ENCODE measurements at places on chromosomes 7 and 10.
A peak's percentile ranks its signal among the peaks of the same experiment; 100 is the strongest.

GRCh38 chr7:34839645-34840044 is 181.6 kb downstream of the NPSR1 start:
- DNase-seq: no peak

DNA sequence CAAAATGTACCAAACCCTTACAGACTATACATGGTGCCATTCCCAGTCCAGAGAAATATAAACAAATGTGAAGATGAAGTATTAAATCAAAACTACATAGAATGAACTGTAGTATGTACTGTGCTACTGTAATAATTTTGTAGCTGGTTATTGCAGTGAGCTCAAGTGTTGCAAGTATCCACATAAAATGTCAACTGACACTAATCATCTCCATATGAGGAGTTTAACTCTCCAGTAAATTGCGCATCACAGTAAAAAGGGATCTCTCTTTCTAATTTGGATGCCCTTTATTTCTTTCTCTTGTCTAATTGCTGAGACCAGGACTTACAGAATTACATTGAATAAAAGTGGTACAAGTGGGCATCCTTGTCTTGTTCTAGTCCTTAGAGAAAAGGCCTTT is 165.5 kb downstream of the CPED1 start:
- DNase-seq: no peak

GRCh38 chr7:51315393-51316261 is 982 bp downstream of the COBL start:
- no peak for DNase-seq

- DNase-seq: peak; percentile 26
Measured at GRCh38 chr10:33132626-33133025, 174.6 kb upstream of the ITGB1 start.

DNA sequence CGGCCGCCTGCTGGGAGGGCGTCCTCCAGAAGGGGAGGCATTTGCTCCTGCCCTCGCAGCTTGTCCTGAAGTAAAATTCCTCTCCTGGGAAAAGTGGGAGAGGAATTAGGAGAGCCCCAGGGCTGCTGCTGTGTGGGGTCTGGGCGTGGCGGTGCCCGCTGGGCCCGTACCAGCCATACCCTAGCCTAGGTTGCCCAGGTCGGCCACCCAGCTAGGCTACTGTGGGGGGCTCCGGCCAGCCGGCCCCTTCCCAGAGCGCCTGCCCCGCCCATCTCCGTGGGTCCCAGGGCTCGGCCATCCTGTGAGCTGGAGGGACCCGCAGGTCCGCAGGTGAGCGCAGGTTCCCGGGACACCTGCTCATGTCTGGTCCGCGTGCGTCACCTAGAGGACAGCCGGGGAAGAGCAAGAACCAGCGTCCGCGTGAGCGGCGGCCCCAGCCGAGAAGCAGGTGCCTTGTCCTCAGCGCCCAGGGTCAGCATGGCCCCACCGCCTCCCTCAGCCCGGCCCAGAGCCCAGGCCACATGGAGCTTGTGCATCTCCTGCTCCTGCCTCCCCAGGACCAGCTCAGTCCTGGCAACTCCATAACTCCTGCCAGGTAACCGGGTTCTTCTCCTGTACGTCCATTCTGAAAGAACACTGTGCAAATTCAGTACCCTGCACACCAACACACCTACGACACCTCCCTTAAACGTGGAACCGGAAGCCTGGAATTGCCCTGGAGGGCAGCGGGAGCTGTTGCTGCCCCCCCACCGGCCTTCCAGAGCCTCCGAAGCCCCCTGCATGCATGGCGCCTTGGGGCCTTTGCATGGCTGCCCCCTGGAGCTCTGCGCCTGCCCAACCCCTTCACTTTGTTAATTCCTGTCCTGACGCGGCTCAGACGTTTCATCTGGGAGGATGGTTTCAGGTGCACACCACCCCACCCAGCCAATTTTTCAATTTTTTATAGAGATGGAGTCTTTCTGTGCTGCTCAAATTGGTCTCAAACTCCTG is 22.8 kb upstream of the FOXL3 start:
- DNase-seq: no peak

- no peak for DNase-seq
Measured at GRCh38 chr7:50293509-50294179, 10.9 kb upstream of the IKZF1 start.

DNA sequence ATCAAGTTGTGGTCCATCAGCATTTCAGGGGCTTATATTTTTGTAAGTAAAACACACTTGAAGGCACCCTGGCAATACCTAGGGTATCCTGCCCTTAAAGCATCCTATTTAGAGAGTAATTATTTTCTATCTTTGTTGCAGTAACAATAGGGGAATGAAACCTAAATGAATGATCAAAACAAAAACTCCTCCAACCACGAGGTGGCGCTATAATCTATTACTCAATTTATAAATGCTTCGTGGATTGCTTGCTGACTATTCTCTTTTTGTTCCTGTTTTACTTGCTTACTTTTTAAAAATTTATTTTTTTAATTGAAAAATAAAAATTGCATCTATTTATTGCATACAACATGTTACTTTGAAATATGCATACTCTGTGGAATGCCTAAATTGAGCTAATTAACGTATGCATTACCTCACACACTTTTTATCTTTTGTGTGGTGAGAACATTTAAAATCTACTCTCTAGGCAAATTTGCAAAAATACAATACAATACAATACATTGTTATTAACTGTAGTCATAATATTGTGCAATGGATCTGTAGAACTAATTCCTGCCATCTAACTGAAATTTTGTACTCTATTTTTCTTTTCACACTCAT is 147.7 kb upstream of the BMPER start:
- DNase-seq: no peak

Measured in effector memory CD8-positive, alpha-beta T cell (primary cell).